Eye (tissue), 1 donor: ENCODE measurements at places on chromosomes 7 and 10.

GRCh38 chr10:94038024-94038423 lies 44.3 kb downstream of the PLCE1 start:
- no peak for DNase-seq

DNA sequence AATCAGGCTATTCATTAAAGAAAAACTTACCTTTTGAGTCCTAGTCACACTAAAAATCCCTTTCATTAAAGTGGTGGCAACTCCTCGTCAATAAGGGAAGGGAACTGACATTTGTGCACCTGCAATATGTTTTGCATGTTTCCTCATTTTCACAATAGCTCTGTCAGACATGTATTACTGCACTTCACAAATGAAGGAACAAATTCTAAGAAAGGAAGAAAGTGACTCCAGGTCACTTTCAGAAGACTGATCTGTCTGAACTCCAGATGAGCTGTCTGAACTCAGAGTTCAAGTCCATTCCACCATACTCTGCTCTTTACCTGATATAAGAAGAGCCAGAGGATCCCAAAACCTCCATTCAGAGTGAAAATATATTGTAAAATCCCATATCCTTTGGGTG lies 50.3 kb upstream of the GSAP start:
- DNase-seq = no peak

GRCh38 chr7:33157311-33157710 lies 27.9 kb downstream of the BBS9 start:
- peak; percentile 10 for DNase-seq

GRCh38 chr10:124482236-124482800 lies 20.7 kb downstream of the LHPP start:
- no peak for DNase-seq

GRCh38 chr7:155032978-155033377 lies 30.1 kb upstream of the PAXIP1 start:
- DNase-seq = no peak

GRCh38 chr10:7484456-7485243 lies 73.8 kb upstream of the SFMBT2 start:
- DNase-seq = peak; percentile 28

GRCh38 chr7:85392326-85392725 lies 205.5 kb upstream of the SEMA3D start:
- DNase-seq = peak; percentile 39

DNA sequence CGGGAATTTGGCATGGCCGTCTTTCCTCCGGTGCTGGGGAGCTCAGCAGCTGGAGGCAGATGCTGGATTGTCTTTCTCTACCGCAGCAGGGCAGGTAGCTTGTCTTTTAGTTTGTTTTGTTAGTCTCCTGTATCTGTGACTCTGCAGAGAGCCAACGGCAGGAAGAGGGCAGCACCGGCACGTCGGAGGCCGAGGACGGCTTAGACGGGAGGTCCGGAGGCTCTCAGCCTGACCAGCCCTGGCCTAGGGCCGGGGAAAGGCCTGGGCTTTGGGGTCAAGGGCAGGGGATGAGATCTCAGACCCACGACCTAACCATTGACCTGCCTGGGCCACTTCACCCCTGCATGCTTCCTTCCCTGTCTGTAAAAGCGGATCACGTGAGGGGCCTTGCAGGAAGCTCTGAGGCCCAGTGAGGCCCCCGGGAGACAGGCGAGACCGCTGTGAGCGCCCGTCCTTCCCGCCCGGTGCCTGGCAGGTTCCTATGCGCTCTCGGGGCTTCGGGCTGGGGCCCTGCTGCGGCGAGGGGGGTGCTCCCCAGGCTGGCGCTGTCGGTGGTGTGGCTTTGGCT lies 72.7 kb downstream of the LHPP start:
- no peak for DNase-seq

DNA sequence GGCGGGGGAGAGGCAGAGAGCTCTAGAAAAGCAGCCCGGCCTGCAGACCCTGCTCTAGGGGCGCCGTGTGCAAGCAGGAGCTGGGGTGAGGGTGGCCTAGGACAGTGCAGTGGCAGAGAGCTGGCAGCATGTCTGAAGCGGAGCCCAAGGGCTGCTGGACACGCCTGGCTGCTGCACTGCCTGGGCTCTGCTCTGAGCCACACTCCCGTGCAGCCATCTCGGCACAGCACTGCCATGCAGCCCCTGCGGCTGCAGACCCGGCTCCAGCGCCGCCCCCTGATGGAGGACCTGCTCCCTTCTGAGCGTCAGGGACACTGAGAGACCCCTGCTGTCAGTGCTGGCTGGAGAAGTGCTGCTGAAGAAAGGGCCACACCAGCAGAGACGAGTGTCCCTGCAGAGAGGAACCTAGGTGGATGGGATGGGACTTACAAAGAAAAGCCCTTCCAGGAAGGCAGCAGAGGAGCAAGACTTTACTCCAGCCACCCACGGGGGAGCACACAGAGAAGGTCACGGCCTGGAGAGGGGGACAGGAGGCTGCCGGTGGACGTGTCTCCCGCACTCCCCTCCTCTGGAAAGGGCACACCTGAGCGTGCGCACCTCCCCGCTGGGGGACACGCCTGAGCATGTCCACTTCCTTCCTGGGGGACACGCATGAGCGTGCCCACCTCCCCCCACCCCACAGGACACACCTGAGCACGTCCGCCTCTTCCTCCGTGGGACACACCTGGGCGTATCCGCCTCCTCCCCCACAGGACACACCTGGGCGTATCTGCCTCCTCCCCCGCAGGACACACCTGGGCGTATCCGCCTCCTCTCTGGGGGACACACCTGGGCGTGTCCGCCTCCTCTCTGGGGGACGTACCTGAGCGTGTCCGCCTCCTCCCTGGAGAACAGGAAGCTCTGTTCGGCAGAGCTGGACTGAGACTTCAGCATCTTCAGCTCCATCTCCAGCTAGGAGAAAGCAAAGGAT lies 252.9 kb downstream of the MAD1L1 start:
- no peak for DNase-seq

- DNase-seq = peak; percentile 40
Measured at GRCh38 chr10:130169136-130169859, 33.1 kb downstream of the GLRX3 start.

GRCh38 chr10:24822590-24822989 lies 98.9 kb upstream of the ARHGAP21 start:
- no peak for DNase-seq

DNA sequence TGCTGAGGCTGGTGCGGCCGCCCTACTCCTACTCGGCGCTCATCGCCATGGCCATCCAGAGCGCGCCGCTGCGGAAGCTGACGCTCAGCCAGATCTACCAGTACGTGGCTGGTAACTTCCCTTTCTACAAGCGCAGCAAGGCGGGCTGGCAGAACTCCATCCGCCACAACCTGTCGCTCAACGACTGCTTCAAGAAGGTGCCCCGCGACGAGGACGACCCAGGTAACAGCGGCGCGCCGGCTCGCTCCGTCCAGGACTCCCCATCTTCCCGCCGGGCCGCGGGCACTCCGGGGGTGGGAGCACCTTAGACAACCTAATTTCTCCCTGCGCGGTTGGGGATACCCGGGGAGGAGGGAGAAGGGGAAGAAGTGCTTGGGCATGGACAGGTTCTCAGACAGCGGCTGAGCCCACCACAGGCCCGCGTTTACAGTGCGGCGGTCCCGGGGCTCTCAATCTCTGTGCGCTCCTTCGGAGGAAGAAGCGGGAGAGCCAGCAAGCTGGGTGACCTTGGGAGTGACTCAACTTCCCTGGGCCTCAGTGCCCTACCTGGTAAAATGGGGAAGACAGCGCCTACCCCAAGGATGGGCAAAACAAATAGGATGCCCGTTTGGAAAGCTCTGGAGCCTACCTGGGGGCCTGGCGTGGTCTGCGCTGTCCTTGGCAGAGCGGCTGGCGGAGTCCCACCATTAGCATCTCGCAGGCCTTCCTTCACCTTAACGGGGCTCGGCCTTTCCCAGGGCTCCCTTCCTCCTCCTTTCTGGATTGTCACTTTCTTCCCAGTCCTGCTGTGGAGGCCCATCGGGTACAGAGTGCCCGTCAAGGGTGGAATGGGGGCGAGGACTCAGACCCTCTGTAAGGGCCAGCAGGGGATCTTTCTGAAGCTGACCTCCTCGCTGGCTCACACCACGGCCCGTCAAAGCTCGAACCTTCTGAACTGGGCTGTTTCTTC lies 852 bp downstream of the FOXI2 start:
- peak; percentile 46 for DNase-seq

GRCh38 chr10:34236931-34237330 lies 578.2 kb downstream of the PARD3 start:
- DNase-seq = no peak

GRCh38 chr10:102419269-102420180 lies 940 bp upstream of the PSD start:
- DNase-seq = peak; percentile 92

GRCh38 chr10:131461093-131461492 lies 149.6 kb upstream of the TCERG1L start:
- peak; percentile 22 for DNase-seq

DNA sequence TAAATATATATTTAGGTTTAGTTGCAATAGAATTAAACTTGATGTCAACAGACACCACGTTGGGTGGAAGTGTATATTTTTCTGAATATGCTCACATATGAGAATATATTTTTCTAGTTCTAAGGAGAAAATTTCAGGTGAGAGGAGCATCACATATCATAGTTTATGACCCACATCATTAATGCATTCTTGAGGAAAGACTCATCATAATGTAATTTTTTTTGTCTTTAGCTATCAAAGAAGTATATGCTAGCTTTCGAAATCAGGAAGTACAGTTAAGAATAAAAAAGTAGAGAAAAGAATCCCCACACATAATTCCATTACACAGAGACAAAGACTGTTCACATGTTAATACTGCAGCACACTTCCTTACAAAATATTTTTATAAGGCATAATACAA lies 30.4 kb downstream of the A1CF start:
- no peak for DNase-seq

DNA sequence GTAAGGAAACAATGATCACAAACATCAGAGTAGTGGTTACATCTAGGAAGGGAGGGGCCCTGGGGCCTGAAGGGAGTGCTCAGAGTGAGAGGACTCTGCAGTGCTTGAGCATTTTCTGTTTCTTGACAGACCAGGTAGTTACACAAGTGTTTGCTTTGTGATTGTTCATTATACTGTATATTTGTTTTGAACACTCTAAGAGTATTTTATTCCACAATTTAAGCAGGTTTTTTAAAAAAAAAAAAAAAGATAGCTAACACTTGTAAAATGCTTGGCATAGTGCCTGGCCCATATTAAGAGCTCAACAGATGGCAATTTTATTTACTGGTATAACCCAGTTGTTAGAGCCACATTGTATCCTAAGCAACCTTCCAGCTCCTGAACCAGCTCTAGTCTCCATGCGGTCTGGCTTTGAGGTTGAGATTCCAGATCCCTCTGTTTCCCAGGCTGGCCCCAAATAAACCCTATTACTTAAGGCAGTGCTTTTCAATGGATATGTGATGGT lies 20.1 kb upstream of the ATXN7L1 start:
- DNase-seq = no peak

DNA sequence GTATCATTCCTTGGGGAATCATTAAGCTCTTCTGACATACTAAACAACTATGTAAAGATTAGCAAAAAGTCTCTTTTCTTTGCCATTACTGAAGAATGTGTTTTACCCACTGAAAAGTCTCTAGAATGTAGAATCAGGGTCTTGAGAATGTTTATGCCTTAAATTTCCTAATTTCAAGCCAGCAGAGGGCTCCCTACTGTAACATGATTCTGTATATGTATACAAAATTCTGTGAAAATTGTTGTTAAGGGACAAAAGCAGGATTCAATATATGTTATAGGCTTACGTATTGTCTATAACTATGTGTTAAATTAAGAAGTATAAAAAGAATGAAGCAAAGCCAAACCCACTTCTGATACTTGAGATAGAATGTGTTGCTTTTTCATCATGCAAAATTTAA lies 296.9 kb upstream of the DGKB start:
- DNase-seq = peak; percentile 62

DNA sequence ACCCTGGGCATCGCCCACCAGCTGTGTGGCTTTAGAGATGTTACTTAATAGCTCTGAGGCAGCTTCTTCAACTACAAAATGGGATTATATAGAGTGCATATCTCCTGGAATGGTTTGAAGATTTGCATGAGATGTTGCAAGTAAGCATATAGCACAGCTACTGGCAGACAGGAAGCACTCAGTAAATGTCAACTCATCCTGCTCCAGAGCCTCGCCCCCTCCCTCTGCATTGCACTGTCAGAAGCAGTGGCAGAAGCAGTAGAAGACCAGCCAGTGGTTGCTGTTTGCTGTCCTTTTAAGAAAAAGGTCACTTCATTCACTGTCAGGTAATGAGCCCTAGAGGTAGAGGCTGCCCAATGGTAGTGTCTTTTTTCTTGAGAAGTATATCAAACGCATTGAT lies 180.0 kb upstream of the GHITM start:
- no peak for DNase-seq

GRCh38 chr7:29296421-29296820 lies 101.8 kb downstream of the CHN2 start:
- DNase-seq = no peak

DNA sequence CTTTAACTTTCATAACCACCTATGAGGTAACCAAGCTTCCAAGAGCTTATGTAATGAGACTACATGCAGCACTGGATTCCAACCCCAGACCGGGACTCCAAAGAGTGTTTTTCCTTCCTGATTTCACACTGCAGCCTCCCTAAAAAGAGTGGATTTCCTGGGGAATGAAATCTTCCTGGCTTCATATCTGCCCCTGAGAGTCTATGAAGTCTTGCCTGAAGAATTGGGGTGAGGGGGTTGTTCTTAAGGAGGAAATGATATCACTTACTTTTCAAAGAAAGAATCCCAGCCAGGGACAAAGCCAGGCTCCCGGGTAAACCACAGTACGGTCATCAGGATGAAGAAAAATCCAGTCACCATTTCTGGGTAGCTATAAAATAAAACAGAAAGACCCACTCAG lies 29.7 kb downstream of the STMP1 start:
- DNase-seq = no peak

GRCh38 chr7:152336754-152337368 lies 98.9 kb downstream of the KMT2C start:
- peak; percentile 68 for DNase-seq

DNA sequence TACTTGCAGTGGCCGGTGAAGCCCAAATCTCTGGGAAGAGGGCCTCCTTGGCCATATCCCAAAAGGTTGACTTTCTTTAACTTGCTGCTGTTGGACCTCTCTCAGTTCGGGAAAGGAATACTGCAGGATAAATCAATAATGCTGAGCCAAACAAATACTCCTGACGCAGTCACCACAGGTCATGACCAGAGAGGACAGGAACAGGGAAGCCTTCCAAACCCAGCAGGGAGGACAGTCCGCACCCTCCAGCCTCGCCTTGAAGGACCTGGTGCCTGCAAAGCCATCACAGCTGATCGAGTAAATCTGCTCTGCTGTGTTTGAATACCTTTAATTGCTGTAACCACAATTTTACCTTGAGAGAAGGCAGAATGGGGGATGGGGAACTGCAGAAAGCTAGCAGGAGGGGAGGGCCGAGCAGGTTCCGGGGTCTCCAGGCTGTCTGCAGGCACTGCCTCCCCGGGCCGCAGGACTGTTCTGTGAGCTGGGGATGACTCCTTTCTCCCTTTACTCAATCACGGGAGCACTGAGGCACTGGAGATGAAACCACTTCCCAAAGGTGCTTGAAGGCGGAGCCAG lies 20.8 kb upstream of the INSIG1 start:
- DNase-seq = no peak

GRCh38 chr7:108263425-108263824 lies 133.3 kb upstream of the LAMB4 start:
- no peak for DNase-seq
